ENCODE measurements at places on chromosomes 6 and 20.

DNA sequence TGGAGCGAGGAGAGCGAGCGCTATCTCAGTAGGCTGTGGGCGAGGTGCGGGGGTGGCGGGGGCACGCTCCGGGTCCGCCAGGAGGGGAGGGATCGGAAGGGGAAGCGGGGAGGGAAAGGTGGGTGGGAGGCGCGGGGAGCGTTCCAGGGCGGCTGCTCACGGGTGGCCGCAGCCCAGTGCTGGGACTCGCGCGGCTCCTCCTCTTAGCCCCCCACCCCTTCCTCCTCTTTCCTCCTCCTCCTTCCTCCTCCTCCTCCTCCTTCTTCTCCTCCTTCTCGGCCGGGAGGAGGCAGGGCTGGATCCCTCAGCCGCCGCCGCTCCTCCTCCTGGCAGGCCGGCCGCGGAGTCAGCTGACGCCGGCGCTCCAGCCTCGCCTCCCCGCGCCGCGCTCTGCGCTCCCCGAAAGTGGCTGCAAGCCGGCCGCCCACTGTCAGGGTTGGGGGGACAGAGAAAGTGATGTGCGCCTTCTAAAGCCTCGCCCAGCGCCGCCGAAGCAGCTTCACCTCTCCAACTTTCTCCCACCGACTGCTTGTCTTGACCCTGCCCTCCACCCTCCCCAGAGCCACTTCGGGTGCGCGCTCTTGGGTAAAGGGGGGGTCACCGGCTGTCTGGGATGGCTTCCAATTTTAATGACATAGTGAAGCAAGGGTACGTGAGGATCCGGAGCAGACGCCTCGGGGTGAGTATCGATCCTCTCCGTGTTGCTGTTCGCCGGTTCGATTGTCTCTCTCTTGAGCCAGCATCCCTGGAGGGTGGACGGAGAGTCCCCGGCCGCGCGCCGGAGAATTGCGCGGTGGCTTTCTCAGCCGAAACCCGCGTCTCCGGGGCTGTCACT is at the start of gene DOK5:
Gene DOK5, plus strand, starts transcription at position 260 of the 835 bp plus-strand sequence. Its CDS starts 354 bp downstream, at position 614.
- DNase-seq, result no peak

DNA sequence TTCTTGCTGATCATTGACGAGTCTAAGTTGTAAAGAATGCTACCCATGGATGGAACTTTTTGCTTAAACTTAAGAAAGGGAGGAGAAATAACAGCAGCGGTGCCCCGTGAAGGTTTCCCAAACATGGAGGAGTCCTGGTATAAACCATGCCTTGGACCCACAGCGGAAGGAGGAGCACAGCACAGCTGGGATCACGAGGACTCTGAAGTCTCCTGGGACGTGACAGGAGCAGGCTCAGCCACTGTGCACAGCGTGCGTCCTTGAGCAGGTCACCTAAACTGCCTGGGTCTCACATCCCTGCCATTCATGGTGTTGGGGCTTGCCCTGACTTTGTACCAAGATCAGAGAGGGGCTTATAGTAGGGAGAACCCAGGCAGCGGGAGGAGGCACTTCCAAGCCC is 56.1 kb upstream of the UNC93A start:
- no peak for DNase-seq

DNA sequence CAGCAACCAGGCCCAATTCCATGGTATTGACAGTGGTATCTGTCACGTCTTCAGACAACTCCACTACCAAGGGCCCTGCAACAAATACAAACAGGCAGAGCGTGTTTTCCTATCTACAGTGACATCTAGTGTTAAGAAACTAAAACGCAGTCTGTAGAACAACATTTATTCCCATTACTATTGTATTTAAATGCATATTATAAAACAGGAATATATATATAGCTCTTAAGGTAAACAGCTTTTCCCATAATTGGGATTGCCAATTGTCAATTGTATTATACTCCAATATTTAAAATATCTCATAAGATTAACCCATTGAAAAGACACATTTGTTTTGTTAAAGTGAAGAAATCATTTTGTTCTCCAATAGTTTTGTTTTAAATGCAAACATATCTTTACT is 97.2 kb downstream of the KIF16B start:
- peak; percentile 64 for DNase-seq

GRCh38 chr20:1225783-1226654 is at the start of gene RAD21L1:
Gene RAD21L1 (plus strand): TSS chr20:1226044. CDS start chr20:1228454, 2,410 bp downstream.
- DNase-seq, result peak; percentile 74

DNA sequence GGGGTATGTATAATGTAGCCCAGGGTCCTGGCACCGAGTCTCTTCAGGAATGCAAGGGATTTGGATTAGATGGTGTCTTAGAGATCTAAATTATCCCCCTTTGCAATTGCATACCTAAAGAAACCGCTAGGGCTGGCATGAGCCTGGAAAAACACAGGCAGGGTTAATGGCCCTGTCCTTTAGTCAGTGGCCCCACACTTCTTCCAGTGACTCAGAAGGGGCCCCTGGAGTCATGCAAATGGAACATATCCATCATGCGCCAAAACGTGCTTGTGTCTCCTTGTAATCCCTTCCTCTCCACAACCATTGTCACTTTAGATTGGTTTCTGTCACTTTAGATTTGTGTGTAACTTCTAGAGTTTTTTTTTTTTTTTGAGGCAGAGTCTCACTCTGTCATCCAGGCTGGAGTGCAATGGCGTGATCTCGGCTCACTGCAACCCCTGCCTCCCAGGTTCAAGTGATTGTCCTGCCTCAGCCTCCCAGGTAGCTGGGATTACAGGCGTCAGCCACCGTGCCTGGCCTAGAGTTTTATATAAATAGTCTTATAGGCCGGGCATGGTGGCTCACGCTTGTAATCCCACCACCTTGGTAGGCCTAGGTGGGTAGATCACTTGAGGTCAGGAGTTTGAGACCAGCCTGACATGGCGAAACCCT is 8.7 kb upstream of the MYBL2 start:
- peak; percentile 52 for DNase-seq

GRCh38 chr20:2005359-2005758 is 11.5 kb upstream of the PDYN start:
- DNase-seq, result no peak

DNA sequence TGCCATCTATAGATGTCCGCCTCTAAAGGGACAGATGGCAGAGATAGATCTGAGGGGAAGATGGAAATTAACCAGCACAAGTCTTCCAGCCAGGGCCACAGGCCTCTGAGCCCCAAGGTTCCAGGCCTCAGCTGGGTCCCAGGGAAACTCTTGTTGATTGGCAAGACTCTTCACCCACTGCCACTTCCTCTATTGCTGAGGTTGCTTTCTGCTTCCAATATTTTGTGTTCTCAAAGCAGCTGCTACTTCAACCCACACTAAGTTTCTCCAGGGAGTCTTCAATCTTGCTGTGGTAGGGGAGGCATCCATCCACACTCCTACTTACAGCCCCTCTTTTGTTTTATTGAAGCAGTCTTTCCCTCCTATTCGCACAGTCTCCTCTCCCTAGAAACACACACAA is 36.4 kb upstream of the SASH1 start:
- no peak for DNase-seq

DNA sequence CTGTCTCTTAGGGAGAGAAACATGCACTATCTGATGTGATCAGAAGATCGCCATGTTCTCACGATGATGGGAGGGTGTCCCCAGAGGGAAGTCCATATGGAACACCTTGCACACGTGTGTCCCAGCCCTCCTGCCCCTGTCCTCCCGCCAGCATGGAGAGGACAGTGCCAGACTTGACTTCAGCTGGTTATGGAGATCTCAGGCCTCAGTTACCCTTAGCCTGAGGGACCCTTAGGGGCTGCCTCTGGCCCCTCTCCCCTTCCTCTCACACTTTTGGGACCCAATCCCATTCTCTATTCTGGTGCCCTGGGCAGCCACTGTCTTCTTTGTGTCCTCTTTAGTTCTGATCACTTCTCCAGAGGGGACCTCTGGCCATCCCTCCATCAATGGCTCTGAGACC is 1.6 kb downstream of the TREML4 start:
- no peak for DNase-seq

GRCh38 chr20:47691625-47692024 is 93.7 kb downstream of the SULF2 start:
- DNase-seq, result peak; percentile 23

DNA sequence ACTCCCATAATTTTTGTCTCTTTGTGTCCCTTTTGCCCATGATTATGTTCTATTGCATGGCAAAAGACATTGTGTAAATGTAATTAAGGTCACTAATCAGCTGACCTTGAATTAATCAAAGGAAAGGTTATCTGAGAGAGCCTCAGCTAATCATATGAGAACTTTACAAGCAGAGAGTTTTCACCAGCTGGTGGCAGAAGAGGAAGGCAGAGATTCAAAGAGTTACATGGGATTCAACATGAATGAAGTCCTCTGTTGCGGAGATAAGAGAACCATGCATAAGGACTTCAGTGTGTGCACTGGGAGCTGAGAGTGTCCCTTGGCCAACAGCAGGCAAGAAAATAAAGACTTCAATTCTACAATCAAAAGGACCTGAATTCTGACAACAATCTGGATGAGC is 494.1 kb upstream of the ARID1B start:
- no peak for DNase-seq

DNA sequence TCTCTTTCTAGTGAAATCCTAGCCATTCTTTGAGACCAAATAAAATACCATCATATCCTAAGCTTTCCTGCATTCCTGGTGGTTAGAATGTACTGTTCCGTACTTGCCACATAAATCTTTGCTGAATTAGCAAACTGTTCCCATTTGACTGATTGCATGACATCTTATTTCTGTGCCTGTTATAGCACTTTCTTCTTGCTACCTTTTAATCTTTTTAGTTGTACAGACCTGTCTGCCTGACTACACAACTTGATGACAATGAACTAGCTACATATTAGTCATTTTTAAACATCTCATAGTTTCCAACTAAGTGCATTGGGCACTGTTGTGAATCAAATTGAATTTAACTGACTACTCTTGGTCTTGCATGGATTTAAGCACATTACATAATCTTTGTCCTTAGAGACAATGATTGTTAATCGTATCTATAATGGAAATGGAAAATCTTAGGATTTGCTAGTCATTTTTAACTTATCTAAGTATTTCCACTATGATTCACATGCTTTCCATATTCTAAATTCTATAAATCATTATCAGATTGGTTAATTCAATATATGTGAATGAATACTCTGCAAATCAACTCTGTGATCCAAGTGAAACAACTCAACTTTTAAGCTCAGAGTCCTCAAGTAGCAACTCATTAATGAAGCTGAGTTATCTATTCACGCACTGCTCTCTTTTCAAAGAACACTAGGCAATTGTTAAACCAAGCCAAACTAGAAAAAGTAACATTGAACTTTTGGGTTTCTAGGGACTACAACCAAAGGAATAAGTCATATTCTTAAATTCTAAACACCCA is 109.0 kb downstream of the TNFRSF21 start:
- DNase-seq, result no peak

- no peak for DNase-seq
Measured at GRCh38 chr6:44696099-44696498, 308.6 kb downstream of the CDC5L start.

- no peak for DNase-seq
Measured at GRCh38 chr20:24131281-24131680, 142.7 kb upstream of the GGTLC1 start.

- no peak for DNase-seq
Measured at GRCh38 chr20:45940053-45940452, 5.6 kb downstream of the PCIF1 start.

DNA sequence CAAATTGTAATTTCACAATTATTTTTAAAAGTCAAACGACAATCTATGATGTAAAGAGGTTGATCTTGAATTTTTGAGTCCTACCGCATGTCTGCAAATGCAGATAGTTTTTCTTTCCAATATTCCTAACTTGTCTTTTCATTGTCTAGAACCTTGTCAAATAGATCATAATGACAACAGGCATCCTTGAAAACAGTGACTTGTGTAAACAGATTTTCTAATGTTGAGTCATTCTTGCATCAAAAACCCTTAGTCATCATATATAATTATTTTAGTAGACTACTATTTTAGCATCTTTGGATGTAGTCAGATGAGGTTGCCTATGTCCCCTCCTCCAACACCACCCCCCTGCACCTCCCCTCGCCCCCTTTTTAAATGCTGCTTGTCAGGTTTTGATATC is 43.8 kb downstream of the BMP6 start:
- DNase-seq, result no peak

GRCh38 chr6:78770765-78771164 is 96.6 kb upstream of the IRAK1BP1 start:
- DNase-seq, result no peak

- DNase-seq, result no peak
Measured at GRCh38 chr6:36548401-36548743, 1.1 kb upstream of the STK38 start.

- no peak for DNase-seq
Measured at GRCh38 chr6:1212919-1213318, 99.0 kb upstream of the FOXQ1 start.

GRCh38 chr6:169975701-169976100 is 224.3 kb downstream of the ERMARD start:
- DNase-seq, result no peak

- peak; percentile 32 for DNase-seq
Measured at GRCh38 chr20:32205110-32205842, 2.3 kb downstream of the PLAGL2 start.

DNA sequence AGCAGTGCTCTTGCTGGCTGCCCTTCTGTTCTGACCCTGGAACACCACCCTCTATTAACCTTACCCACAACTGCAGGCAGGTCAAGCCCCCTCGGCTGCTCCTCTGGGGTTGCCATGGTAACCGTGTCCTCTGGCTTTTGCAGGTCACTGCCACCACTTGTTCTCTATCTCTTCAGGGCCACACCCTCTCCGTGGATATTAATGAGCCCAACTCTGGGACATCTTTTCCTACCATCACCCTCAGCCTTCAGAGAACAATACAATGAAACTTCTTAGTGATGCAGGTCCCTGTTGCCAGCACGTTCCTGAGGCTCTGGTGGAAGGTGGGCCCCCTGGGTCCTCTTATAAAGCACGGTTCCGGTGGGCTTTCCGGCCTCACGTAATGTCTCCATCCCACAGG is 30.8 kb upstream of the MICB start:
- DNase-seq, result no peak

- no peak for DNase-seq
Measured at GRCh38 chr6:106188104-106188794, 102.1 kb downstream of the PRDM1 start.

DNA sequence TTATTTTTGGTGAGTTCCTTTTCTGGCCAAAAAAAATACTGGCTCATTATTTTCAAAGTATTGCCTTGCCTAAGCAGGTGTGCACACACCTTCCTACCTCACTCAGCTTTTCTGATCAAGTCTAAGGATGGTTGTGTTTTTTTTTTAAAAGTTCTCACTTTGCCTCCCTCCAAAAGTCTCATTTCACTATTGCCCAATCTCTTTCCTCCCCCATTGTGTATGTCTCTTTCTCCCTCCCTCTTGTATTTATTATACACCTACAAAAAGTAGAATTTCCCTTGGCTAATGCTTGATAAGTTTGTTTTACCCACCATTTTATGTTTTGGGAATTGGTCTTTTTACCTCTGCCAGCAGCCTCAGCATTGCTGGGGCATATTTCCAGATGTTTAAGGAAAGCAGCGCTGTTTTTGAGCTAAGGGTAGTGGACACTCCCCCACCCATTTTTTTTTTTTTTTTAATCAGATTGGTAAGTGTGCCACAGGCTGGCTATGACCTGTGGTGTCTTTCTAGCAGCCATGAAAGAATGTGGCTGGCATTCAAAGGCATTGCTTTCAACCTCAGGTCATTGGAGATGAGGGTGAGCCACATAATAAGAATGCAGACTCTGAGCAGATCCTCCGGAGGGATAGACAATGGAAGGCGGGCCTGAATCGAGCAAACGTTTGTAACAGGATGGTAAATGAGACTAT is 668.6 kb downstream of the UTRN start:
- no peak for DNase-seq
